Transverse colon (tissue), 4 donors: ENCODE measurements at places on chromosomes 2 and 18. TPM values are rescaled to one million over a fixed set of nuclear protein-coding genes. Genes with fewer than 3 reads are reported as not detected.
A peak's percentile ranks its signal among the peaks of the same experiment; 100 is the strongest.

Gene OXER1
- total RNA-seq: 0.48 TPM

Gene MDH1B
- total RNA-seq: 0.55 TPM

Gene ASIC4
- total RNA-seq: not detected

Gene FBLN7
- 1.2 TPM for total RNA-seq

Gene TMEM37
- 166 TPM for total RNA-seq

Gene PARD3B
- 43.0 TPM for total RNA-seq

GRCh38 chr2:45652090-45653031 is 886 bp downstream of the PRKCE start:
- peak; percentile 42 for DNase-seq

DNA sequence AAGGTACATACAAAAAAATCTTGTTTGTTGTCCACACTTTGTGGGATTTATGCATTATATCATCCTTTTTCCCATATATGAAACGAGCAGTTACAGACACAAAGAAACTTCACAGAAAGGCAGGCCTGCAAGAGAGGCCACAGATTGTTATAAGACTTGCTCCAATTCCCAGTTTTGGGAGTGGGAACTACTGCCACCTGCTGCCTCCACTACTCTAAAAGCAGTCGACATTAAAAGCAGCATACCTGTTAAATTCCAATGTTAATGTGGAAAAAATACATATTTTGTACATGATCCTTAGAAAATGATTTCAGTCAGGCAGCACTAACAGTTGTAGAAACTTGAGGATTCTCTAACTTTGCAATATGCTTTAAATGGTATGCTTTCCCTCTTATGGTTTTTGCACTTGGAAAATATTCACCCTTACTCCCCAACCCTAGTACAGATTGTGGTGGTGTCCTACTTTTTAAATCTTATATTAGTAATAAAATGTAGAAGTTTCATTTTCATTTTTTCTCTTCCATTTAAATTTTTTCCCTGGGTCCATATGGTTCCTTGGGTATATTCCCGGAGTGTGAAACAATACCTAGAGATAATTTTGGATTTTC is 37.9 kb downstream of the SLC38A11 start:
- peak; percentile 48 for DNase-seq

GRCh38 chr2:162734866-162735265 is 103.7 kb downstream of the KCNH7 start:
- no peak for DNase-seq

DNA sequence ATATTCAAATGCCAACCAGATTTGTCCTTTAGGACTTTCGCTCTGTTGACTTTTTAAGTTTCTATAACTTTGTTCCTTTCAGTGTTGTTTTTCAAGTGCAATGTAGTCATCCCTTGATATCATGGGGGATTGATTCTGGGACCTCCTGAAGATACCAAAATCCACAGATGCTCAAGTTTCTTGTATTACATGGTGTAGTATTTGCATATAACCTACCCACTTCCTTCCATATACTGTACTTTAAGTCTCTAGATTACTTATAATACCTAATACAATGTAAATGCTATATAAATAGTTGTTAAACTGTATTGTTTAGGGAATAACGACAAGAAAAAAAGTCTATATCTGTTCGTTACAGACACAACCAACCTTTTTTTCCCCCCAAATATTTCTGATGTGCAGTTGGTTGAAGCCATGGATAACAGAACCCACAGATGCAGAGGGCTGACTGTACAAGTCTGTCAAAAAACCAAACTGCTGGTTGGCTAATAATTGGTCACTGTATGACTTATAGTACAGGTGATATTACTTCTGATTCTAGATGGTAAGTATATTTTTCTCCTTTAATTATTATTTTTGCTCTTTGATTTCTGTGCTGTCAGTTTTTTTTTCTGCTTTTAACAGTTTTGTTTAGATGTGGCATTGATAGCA is 201.7 kb upstream of the STON1 start:
- DNase-seq: no peak

GRCh38 chr2:8535469-8535795 is 146.4 kb upstream of the ID2 start:
- DNase-seq: no peak

DNA sequence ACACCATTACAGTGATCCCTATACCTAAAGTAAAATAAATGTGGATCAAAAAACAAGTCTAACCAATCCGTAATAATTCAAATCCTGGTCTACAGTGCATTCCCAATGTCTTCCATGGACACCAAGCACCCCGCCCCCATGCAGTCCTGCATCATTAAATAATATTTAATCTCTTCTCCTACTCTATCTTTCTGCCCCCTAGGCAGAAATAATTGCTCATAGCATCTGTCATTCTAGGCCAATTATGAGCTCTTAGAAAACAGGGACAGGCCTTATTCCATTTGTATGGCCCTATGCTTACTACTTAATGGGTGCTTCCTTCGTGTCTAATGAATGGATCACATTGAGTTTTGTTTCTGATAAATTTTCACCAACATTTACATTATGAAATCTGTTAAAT is 66.4 kb downstream of the PAX3 start:
- no peak for DNase-seq

DNA sequence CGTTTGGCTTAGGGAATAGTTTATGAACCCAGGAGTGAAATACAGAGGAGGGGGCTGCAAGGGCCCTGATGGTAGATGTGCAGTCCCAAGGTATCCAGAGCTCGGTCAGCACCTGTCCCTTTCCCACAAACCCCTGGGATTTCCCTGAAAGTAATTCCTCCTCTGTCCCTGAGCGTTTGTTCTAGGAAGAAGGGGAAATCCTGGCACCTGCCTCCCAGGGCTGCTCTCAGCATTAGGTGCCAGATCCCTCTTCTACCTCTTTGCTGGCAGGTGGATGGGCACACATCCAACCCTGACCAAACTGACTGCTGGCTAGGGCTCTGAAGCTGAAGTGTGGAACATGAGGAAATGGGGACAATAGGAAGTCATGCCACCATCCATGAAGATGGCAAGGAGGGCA is 824.0 kb downstream of the SLC4A3 start:
- no peak for DNase-seq
